Right atrium auricular region (tissue), 2 donors: ENCODE measurements at places on chromosomes 4 and X. TPM values are rescaled to one million over a fixed set of nuclear protein-coding genes. Genes with fewer than 3 reads are reported as not detected.

DNA sequence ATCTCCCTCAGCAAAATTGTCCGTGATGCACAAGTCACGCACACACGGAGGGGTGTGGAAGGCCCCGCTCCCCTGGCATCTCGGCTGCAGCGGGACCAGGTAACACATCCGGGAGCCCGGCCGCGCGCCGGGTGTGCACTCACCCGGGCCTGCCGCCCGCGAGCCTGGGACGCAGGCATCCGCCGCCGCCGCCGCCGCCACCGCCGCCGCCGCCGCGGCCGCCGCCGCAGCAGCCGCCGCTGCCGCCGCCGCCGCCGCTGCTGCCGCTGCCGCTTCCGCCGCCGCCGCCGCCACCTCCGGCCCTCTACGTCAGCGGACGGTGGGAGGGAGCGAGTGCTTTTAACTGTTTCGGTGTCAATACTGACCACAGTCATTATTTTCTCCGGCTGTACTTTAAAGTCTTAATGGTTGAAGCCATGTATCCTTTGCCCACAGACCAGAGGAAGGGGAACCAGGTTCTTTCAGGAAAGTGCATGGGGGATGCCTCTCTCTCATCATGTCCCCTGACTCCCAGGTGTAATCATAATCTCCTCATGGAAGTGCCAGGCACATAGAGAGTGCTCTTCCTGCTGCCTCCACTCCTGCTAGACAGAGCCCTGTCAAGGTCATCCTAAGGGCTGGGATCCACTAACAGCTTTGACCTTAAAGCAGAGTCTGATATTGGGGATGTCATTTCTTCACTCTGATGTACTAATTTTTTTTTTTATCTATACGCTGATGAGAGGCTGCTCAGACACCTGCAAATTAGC lies 38.0 kb downstream of the MAGEE2 start:
- no peak for DNase-seq

DNA sequence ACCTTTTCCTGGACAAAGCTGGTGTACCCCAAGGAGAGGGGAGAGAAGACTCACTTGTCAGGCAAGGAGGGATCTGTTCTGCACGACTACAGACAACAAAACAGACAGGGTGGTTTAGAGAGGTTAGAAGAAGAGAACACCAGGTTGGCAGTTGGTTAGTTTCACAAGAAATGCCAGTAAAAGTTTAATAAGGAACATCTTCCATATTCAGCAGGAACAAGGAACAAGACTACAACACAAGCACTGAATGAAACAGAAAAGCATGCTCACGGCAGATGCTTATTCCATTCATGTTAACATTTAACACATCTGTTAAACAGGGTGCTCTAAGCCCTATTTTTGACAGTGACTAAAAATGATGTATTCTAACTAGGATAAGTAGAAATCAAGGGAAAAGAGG lies 158.2 kb downstream of the WDFY3 start:
- no peak for DNase-seq

GRCh38 chrX:47420265-47420664 lies 49.9 kb downstream of the ZNF157 start:
- DNase-seq, result no peak

Gene CCDC120
- 1.3 TPM for total RNA-seq

Gene SUV39H1
- total RNA-seq, result 8.0 TPM

Gene TREX2
- total RNA-seq, result 0.94 TPM

Gene UGT2B11
- total RNA-seq, result not detected

Gene GPAT3
- 27.7 TPM for total RNA-seq

Gene CLRN2
- total RNA-seq, result not detected

Gene CLCN3
- total RNA-seq, result 32.9 TPM

Gene FABP2
- total RNA-seq, result 0.48 TPM

Gene UGT8
- total RNA-seq, result 0.11 TPM

Gene TLR8
- total RNA-seq, result 0.41 TPM

Gene PNMA5
- total RNA-seq, result not detected

GRCh38 chr4:25448379-25449109 lies 71.5 kb downstream of the ANAPC4 start:
- no peak for DNase-seq

Gene DMRTC1B
- not detected for total RNA-seq

DNA sequence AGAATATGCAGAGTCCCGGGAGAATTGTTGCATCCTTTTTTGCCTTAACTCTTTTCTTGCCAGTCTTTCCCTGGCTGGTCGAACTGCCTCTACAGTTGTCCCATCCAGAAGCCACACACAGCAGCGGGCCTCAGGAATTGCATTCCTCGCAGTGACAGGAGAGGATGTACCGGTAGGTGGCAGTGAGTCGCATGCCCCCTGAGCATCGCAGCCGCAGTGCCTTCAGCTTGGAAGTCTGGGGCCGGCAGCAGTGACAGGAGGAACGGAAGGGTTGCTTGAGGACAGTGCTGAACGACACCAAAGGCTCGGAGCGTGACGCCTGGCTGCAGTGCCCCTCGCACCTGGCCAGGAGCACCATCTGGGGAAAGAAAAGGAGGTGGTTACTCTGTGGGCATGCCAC lies 23.5 kb downstream of the NDP start:
- no peak for DNase-seq

DNA sequence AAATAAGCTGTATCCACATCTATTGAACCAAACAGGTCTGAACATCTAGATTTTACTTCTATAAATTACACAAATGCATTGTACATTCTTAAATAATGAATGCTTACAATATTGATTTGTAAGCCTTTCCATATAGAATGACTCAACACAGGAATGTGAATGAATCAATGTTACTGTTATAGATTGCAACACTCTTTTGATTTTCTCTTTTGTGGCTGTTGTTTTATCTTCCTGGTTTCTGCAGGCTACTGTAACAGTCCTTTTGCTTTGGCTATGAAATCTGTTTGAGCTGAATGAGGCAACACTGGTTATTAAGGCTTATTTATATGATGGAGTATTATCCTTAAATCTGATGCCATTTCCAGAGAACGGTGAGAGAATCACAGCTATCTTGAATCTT lies 49.5 kb downstream of the GPR50 start:
- no peak for DNase-seq

DNA sequence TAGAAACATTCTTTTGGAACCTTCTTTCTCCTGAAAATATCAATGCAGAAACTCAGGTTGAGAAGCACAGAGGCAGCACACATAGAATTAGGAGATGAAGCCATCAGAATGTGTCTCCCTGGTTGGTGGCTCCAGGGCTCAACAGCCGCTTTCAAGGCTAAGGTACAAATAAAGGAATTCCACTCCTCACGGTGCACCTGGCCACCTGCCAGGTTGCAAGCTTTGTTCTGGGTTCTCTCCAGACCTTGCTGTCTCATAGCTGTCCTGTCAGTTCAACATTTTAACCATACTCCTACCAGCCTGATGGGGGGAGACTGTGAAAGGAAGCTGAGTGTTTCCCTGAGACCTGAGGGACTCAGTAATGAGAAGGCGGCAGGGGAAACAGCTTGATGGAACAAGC lies 96.3 kb upstream of the HPF1 start:
- DNase-seq, result no peak

Gene SPARCL1
- total RNA-seq, result 627 TPM

- peak; percentile 65 for DNase-seq
Observed at GRCh38 chrX:41085878-41086626, 807 bp downstream of the USP9X start.

Gene USP27X
- total RNA-seq, result 1.0 TPM

DNA sequence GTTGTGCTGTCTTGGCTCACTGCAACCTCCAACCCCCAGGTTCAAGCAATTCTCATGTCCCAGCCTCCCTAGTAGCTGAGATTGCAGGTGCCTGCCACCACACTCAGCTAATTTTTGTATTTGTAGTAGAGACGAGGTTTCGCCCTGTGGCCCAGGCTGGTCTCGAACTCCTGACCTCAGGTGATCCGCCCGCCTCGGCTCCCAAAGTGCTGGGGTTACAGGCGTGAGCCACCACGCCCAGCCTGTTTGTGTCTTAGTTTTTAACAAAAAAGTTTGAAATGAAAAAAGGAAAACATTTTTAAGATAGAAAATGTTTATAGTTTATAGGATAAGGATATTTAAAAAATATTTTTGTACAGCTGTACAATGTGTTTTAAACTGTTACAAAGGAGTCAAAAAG lies 62.4 kb downstream of the CAPN6 start:
- DNase-seq, result no peak

Gene SAGE1
- not detected for total RNA-seq

- DNase-seq, result no peak
Observed at GRCh38 chrX:18985186-18985435, 1.2 kb upstream of the PHKA2 start.

Gene NIPAL1
- 1.4 TPM for total RNA-seq

- no peak for DNase-seq
Observed at GRCh38 chrX:123449335-123449734, 265.3 kb downstream of the GRIA3 start.

DNA sequence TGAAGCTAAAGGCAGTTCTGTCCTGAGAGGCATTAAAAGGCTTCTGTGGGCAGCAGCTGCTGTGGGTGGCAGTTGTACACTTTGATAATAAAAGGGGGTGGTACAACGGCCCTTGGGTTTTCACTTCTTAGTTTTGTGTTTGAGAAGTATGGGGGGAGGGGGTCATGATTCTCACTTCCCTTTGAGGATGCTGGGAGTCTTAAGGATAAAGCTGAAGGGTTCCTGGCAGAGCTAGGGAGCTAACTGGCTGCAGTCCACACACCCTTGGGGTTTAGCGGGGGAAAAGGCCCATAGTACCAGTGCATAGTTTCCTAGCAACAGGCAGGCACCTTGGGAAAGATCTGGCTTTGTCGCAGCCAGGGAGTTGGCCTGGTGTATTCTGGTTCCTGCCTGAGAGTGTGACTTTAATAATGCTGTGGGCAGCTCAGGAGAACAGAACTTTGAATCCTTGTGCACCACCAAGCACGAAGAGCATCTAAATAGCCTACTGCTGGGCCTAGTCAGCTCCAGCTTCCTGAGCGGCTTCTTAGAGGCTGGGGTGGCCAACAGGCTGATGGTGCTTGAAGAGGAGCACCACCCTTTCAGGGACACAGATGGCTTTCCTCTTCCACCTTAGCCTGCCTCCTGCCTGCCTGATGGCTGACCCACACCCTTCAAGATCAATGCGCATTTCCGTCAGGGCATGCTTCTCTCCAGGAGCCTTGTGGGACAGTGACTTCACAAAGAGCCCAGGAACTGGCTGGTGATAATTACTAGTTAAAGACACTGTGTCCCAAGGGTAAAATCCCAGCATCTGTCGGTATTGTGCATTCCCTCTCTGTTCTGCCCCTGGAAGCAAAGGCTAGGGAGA lies 12.5 kb downstream of the ZBTB33 start:
- no peak for DNase-seq

- DNase-seq, result no peak
Observed at GRCh38 chrX:19293606-19294325, 50.0 kb upstream of the PDHA1 start.

Gene TRIM75
- total RNA-seq, result not detected

Gene SETD7
- 51.8 TPM for total RNA-seq

GRCh38 chrX:127037159-127037558 lies 217.6 kb downstream of the PRR32 start:
- DNase-seq, result no peak

DNA sequence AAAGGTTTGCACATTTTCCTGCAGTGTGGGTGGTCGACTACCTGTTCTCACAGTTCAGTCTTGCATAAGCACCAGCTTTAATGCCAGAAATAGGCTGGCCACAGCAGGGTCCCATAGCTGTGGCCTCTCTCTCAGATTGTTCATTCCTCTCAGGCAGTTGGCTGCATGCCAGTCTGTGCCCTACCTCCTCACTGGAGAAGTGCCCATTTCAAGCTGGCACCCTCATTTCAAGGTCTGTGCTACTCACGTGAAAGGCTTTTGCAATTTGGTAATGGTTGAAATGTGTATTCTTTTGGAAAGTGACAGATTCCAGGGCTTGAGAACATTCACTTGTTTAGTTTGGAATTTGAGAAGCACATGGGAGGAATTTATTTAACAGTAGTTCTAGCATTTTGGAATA lies 28.9 kb upstream of the MTMR1 start:
- DNase-seq, result no peak

GRCh38 chr4:37821953-37822605 lies 4.4 kb upstream of the PGM2 start:
- DNase-seq, result no peak

DNA sequence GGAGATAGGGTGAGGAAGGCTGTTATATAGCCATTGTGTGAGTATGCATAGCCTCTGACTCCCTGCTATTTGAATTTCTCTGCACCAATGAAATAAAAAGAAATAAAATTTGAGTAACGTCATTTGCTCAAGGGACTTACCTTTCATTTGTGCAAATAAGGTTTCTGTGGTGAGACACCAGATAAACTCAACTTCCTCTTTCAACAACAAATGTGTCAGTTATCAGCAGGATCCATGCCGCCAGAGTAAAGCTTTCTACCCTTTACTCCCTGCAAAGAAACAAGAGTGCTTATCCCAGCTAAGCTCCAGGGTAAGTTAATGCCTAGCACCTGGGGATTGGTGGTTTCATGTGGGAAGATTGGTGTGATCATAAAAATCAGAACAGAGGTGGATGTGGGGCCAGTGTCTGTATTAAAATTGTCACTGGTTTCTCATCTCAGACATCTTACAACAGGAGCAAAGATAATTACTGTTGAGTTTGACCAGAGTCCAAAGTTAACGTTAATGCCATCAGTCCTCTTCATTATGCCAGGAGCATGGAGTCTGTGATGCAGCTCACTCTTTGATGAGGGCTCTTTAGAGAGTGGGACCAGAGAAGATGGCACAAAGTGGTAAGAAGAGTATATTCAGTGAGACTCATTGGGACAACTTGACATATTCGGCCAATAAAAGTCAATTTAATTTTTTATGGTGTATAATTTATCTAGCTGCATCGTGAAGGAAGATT lies at the start of gene P2RY10:
Gene P2RY10 (plus strand): TSS at position 206 of the 727 bp plus-strand sequence. CDS start 15,130 bp downstream, outside the sequence.
- DNase-seq, result no peak

DNA sequence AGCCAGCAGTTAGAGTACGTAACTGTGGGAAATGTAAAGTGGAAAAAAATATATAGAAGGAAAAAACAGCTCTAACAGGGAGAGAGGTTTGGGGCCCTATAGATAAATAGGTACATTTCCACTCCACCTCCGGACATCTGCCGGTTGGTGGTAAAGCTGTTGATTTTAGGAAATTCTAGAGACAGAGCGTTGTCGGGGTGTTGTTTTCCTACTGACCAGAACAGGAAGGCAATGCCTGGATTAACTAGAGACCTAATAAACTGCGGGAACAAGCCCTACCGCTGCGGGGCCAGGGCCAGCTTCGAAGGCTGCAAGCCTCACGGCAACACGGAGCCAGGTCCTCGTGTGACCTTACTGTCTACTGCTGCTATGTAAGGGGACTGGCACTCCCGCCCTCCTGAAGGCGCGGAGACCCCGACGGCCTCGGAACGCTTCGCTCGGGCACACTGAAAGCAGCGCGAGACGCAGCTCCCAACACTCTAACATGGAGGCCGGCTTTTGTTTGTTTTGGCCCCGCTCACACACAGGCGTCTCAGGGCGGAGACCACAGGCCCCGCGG lies 702 bp upstream of the CDKN2AIP start:
- DNase-seq, result no peak

GRCh38 chr4:113837397-113837796 lies 75.9 kb upstream of the CAMK2D start:
- DNase-seq, result no peak

- DNase-seq, result no peak
Observed at GRCh38 chr4:81694176-81694913, 222.6 kb upstream of the RASGEF1B start.

Gene PRR32
- 3.6 TPM for total RNA-seq

GRCh38 chr4:4376074-4376473 lies 10.8 kb upstream of the NSG1 start:
- no peak for DNase-seq

GRCh38 chr4:182089326-182089725 lies 153.9 kb upstream of the TENM3 start:
- DNase-seq, result no peak
